Stimulated activated naive CD8-positive, alpha-beta T cell treated with anti-CD3 and anti-CD28 coated beads, Interleukin-15, Interleukin-2, amounts not matched to agents 100 U/mL and 50 U/mL, for 24 hours (primary cell): ENCODE measurements at places on chromosomes 2 and 18.

- DNase-seq, result no peak
Observed at GRCh38 chr2:147293991-147294824, 550.6 kb upstream of the ACVR2A start.

GRCh38 chr18:65411061-65411460 is 339.8 kb upstream of the CDH7 start:
- DNase-seq, result no peak

GRCh38 chr2:263774-264492 is at the start of gene SH3YL1:
Gene SH3YL1, minus strand, starts transcription at chr2:264032. Its CDS starts 48 bp downstream, at chr2:263984.
- DNase-seq, result peak; percentile 52

DNA sequence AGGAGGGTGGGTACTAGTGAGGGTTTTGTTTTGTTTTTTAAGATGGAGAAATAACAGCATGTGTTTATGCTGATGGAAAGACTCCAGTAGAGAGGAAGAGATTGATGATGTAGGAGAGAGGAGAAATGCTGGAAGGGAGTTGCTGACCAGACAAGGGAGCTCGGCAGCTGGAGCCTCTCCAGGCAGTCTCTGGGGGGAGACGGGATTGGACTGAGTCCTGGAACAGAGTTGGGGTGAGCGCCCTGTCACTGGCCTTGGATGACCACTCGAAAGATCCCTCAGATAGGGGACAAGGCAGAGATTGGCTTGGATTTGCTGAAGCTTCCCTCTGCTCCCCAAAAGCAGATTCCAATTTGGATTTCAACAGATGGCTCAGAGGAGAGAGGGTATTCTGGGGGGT is 197.7 kb downstream of the NAPG start:
- DNase-seq, result no peak

DNA sequence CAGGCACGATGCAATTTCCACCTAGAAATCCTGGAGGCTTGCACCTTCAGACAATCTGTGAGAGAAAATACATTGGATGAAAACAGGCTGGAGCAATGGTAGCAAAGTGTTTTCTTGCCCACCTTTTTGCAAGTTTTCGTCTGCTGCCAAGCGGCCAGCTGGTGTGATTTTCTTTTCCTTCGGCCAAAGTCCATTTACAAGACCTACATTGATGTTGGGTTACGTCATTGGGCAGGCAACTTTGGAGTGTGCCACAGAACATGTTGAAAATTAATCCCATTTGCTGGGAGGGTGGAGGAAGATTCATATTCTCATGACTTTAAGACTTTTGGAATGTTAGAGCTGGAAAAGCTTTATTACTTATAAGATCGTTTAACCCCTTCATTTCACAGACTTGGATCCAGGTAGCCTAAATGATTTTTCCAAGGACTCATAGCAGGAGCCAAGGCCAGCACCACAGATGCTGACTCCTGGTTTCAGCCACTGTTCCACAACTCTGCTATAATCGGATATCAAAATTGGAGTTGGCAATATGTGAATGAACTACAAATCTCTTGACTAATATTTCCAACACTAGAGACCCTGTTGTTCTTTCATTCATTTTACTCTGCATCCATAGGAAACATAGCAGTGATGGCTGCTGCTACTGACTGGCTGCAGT is 352.1 kb downstream of the RND3 start:
- DNase-seq, result no peak

- DNase-seq, result no peak
Observed at GRCh38 chr2:160205505-160205904, 5.4 kb upstream of the ITGB6 start.

- no peak for DNase-seq
Observed at GRCh38 chr18:50377061-50377798, 2.4 kb downstream of the SKA1 start.

DNA sequence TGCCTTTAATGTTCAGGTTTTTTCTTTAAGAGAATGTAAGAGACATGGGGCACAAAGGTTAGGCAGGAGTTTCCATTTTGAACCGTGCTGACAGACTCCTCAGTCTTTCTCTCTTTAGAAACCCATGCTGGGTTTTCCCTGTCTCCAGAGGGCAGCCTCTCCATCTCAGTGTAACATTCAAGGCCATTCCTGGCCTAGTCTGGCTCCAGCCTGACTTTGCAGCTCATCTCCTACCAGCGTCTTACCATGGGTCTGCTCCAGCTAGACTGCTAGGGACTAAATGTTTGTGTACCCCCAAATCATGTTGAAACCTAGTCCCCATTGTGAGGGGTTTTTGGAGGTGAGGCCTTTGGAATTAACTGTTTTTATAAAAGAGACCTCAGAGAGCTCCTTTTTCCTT is 9.8 kb upstream of the CLIP4 start:
- no peak for DNase-seq

GRCh38 chr2:152723918-152724317 is 5.5 kb downstream of the ARL6IP6 start:
- no peak for DNase-seq

GRCh38 chr2:30252723-30253701 is 21.7 kb downstream of the LBH start:
- peak; percentile 76 for DNase-seq

DNA sequence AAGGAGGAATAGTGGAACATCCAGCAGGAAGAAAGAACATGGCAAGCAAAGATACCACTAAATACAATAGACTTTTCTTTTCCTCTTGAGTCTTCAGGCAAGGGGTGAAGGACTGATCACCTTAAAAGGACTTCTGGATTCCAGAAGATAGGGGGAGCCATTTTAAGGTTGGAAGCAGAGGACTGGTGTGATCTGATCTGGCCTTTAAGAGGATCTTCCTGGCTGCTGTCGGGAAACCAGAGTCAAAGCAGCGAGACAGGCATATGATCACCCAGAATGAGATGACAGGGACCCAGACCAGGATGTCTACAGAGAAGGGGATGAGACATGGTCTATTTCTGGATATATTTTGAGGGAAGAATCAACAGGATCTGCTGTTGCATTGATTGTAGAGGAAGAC is 558.0 kb downstream of the STK39 start:
- DNase-seq, result no peak

GRCh38 chr2:133461484-133461883 is 106.8 kb downstream of the NCKAP5 start:
- DNase-seq, result no peak

- no peak for DNase-seq
Observed at GRCh38 chr18:78980279-78980771, 707 bp downstream of the SALL3 start.

DNA sequence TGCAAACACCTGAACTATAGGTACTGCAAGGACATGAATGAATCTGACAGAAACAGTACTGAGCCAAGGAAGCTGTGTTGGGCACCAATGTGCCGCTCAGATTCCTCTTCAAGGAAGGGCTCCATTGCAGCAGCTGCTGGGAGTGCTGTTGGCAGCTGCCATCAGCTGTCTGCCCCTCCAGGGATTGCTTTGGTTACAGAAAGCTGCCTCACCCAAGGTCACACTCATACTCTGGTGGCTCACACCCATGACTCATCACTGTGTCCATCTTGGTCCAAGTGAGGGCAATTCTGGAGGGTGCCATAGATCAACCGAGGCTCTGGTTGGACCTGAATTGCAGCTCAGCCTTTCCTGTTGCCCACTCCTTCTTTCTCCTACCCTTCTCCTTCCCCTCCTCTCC is 24.4 kb upstream of the TRPM8 start:
- no peak for DNase-seq

GRCh38 chr2:127649100-127649611 is 3.2 kb downstream of the GPR17 start:
- DNase-seq, result no peak

GRCh38 chr18:9022397-9023155 is 79.9 kb upstream of the NDUFV2 start:
- no peak for DNase-seq

GRCh38 chr18:57771626-57772025 is 31.5 kb downstream of the ATP8B1 start:
- no peak for DNase-seq

DNA sequence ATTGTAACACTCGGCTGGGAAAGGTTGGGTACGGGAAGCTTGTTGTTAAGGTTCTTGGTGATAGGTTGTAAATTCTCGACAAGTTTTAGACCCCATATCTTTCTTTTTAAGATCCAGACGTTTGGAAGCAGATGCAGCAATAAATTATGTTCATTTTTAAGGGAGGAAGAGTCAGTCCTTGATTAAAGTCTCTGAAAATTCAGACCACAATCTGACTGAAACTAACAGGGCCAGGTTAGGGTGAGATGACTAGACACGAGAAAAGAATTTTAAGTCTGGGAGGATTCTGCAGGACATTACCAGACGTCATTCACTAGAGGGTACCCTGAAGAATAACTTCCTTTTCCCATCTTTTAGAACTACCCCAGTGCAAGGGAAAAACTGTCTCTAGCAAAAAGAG is 16.1 kb downstream of the WIPF1 start:
- DNase-seq, result no peak

DNA sequence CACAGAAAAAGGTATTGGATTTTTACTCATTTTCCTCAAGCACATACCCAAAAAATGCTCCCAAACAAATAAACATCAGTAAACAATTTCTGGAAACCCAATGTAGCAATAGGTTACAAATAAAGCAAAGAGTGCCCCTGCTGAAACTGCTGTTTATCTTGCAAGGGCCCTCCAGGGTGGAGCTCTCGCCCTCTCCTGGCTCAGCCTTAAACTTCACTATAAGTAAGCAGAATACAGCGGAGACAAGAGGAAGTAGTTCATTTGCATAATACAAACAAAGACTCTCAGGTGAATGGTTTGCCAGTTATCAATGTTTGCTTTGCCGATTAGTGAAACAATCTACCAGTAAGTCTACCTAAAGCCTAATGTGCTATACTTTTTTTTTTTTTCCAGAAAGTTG is 437.6 kb downstream of the DLGAP1 start:
- DNase-seq, result no peak

DNA sequence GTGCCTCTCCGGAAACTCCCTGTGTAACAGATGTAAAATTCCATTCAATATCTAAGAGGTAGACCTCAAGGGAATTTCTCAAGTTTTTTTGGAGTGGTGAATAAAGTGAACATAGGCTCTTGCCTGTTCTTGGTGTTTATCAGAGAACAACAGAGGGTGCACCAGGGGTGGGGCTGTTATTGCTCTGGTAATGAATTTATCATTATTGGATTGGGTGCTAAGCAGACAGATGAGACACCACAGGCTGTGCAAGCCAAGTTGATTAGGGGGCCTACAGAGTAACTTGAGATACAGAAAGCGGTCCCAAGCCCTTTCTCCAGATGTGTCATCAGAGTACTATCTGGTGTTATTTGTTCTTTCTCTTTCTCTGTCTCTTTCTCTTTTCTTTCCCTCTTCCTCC is 286.3 kb downstream of the OSR1 start:
- no peak for DNase-seq

GRCh38 chr18:72674710-72675109 is 130.6 kb upstream of the CBLN2 start:
- no peak for DNase-seq

DNA sequence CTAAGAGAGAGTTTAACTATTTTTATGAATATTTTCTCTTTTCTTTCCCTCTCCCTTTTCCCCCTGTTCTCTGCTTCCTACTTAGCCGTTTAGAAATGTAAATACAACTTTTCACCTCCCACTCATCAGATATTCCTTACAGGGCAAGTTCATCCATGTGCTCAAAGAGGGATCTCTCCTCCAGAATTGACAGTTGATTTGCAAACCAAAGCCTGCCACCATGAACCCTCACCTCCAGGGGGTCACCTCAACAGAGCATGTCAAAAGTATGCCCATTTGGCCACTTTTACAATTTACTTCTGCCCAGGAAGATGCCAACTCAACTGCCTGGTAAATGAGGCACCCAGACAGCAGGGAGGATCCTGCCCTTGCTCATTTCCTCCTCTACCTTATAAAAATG is 149.2 kb upstream of the GYPC start:
- no peak for DNase-seq

GRCh38 chr2:102735416-102736109 is 26.3 kb upstream of the TMEM182 start:
- DNase-seq, result peak; percentile 14

DNA sequence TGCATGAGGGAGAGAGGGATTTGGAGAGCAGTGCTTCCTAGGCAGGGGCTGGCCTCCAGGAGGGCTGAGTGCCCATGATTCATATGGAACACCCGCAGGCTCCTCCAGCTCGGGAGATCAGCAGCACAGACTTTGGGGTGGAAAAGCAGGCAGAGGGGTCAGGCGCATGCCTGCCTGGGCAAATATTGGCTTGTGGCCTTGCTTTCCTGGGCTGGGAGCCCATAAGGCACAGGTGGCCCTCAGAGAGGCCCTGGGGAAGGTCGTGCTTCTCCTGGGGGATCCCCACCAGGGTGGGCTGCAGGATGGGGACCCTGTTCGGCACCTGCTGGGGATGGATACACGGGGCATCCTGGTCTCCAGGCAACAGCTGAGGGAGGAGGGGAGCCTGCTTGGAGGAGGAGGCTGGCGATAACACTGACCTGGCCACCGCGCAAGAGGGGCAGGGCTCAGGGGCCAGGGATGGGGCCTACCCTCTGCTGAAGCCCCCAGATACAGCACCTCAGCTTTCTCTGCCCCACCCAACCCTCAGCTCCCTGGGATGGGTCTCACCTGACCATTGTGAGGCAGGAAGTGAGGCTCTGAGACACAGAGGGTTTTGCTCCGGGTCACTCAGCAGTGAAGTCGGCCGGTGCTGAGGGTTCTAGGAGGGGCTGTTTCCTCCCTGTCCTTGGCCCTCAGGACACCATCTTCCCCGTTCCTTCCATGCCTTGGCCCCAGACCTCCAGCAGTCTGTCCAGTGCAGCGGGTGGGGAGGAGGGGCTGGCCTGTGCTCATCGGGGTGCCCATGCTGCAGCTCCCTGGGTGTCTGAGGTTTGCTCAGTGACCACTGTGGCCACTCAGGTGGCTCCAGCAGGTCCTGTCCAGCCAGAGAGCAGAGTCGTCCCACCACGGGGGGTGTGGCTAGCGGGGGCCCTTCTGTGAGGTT is 12.0 kb downstream of the AQP12A start:
- no peak for DNase-seq

DNA sequence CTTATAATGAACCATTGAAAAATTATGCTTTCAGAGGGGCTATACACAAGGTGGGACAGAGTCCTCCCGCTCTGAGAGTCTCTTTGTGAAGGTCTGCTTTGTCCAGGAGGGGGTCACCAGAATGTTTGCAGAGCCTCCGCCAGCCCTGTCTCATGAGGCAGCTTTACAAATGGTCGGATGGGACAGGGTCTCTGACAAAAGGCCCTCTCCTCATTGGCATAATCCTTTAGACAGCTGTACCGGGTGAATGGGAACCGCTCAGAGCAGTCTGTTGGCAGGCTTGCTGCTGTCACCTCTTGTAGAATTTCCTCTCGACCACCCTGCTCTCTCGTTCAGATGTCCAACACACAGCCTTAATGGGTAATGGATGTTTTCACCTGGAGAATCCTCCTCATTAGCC is 40.2 kb upstream of the TGIF1 start:
- no peak for DNase-seq

GRCh38 chr2:70247364-70248180 is 856 bp downstream of the TIA1 start:
- no peak for DNase-seq

GRCh38 chr2:9377461-9378097 is 45.7 kb downstream of the ITGB1BP1 start:
- DNase-seq, result no peak

DNA sequence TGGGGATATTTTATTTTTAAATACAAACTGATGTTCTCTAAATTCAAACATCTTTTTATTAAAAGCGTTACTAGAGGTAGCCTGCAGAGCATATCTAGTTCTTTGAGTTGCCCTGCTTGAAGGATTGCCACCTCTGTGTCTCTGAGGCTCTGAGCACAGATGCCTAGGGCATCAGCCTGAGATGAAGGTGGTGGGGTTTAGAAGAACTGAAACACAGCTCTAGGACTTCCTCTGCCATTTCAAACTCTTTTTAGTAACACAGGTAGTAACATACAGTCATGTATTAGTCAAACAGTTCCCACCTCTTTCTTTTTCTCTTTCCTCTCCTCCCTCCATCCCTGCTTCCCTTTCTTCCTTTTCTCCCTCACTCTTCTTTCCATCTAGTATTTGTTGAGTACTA is 57.6 kb downstream of the TTC21B start:
- no peak for DNase-seq
